ENCODE measurements at places on chromosomes 2 and 18.

DNA sequence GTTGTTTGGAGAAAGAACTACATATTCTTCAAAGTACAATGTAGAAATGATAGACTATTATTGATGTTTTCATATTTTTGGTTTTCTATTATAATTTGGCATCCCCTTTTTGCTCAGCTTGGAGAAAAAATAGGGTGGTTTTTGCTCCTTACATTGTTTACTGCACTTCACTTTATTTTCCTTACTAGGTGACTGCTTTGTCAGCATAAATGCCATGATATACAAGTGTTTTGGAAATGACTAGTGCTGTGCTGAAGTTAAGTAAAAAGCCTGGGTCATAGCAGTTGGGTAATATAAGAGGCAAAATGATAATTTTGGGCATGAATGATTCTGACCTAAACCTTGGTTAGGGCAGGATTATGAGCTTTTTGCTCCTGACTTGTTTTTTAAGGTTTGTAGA lies 250.9 kb downstream of the KCNS3 start:
- no peak for DNase-seq

DNA sequence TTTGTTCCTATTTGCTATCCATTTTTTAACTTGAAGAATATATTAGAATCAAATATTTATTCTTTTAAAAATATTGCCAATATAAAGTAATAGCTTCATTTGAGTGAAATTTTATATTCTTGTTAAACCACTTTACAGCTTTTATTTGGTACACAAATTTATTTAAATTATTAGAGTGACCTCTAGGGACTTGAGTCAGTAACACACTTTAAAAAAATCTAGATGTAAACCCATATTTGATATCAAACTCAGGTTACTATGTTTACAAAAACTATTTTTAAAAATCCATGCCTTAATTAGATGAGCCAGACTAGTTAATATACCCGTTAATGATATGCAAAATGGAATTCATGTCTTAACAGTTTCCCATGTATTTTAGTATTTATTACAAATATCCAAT lies 134.6 kb downstream of the MAP4K4 start:
- DNase-seq = no peak

DNA sequence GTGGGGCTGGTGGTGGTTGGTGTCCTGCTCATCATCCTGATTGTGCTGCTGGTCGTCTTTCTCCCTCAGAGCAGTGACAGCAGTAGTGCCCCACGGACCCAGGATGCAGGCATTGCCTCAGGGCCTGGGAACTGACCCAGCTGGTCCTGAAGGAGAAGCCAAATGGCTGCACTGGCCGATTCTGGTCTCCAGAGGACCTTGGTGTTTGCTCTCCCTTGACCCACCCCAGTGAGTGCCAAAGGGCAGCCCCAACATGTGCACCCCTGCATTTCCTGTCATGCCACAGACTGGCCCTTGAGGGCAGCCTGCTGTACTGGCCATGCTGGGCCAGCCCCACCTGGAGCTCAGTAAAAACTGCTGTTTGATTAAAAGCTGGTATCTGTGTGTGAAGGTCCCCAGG lies 2.5 kb upstream of the RNF181 start:
- DNase-seq = no peak

DNA sequence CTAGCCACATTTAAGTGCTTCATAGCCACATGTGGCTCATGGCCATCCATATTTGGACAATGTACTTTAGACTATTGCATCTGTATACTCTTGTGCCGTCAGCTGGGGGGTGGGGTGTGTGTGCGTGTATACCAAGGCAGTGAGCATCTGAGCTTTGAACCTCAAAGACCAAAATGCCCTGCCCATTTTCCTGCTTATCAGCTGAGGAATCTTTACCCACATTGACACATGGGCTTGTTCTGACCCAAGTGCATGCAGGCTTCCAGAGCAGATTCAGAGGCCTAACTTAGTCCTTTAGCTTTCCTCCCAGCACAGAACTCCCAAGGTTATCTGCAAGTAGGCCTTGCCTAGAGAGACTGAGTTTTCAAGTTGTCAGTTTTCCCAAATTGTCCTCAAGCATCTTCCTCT lies 11.1 kb upstream of the MOCOS start:
- no peak for DNase-seq

Data from activated CD4-positive, alpha-beta T cell treated with anti-CD3 and anti-CD28 coated beads, Interleukin-2, amount 50 U/mL, for 4 hours (primary cell).